ENCODE measurements at places on chromosomes 13 and 19.

DNA sequence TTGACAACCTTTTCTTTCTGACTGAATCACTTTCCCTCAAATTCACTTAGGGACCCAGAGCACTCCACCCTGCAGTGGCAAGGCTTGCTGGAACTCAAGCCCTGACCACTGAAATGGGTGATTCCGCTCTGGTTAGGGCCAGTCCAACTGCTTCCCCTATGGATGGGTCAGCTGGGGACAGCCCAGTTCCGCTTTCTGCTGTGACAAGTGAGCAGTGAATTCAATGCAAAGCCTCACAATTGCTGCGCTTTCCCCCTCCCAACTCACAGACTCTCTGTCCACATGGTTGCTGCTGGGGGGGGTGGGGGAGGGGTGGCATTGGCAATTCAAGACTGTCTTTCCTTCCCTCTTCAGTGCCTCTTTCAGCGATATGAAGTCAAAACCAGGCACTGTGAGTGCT lies 18.7 kb downstream of the CD70 start:
- no peak for DNase-seq

GRCh38 chr13:45122941-45123340 lies 2.6 kb downstream of the GTF2F2 start:
- DNase-seq = peak; percentile 50

DNA sequence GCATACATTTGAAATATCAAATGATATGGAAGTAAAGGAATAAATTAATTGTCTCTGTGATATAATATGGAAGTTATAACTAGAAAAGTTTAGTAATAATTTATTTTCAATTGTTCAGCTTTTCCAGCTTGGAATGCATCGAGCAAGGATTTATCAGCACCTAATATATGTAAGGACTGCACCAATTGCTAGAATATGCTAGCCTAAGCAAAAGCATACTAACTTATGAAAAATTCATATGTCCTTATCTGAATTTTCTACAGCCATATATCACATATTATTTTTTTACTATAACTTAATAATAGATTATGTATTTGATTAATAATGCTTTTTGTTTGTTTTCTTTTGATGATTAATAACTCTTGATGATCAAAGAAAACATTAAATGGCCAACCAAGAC lies 849.2 kb upstream of the GPC6 start:
- no peak for DNase-seq

- DNase-seq = no peak
Measured at GRCh38 chr13:66992183-66992582, 238.0 kb downstream of the PCDH9 start.

DNA sequence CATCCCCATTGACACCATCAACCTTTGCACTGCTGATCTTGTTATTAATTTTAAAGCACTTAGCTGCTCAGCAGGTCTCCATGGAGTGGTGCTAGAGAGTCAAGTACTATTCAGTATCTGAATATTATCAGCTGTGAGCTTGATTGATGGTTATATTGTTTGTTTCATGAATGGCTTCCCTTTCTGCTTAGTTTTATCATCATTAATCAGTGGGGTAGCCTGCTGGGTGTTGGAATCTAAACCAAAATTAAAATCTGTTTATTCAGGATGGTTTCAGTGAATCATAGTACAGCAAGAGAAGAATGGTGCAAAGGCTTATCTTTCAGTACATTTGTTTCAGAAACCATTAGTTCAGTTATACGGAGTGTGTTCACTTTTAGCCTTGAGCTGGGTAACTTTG lies 42.5 kb upstream of the SCEL start:
- peak; percentile 26 for DNase-seq

- no peak for DNase-seq
Measured at GRCh38 chr13:111879719-111880118, 187.2 kb upstream of the SOX1 start.
